HFFc6 (cell line): ENCODE measurements at places on chromosomes 6 and 20.

DNA sequence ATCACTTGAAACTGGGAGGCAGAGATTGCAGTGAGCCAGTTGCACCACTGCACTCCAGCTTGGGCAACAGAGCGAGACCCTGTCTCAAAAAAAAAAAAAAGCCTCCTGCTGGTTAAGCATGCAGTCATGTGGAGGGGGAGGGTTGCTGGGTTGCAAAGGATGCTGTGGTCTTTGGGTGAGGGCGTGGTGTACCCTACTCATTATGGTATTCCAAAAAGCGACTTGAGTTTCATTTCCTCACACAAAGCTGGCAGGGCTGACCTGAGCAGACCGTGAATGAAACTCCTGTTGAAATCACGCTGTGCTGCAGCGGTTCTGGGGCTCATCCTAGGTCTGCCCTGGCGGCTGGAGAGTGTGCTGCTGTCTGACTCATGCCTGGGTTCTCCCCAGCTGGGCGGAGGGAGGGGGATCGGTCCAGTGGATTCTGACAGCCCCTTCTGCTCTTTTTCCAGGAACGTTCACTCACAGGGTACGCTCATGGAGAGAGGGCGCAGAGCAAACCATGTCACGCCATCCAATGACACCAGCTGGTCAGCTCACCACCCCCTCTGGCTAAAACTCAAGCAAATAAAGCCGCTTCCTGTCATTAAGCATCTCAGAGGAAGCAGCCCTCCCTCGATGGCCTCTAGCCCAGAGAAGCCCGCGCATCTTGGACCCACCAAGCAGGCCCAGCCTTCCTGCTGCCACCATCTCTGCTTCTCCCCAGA lies 166.2 kb downstream of the SCML4 start:
- H3K27me3 ChIP-seq: peaks cover 31% of the 10 kb centered on the region
- peak overlapping the region; percentile 77 for H3K4me3 ChIP-seq
- peaks cover 35% of the 10 kb centered on the region for H3K4me1 ChIP-seq
- H3K36me3 ChIP-seq: no peaks in the 10 kb centered on the region

DNA sequence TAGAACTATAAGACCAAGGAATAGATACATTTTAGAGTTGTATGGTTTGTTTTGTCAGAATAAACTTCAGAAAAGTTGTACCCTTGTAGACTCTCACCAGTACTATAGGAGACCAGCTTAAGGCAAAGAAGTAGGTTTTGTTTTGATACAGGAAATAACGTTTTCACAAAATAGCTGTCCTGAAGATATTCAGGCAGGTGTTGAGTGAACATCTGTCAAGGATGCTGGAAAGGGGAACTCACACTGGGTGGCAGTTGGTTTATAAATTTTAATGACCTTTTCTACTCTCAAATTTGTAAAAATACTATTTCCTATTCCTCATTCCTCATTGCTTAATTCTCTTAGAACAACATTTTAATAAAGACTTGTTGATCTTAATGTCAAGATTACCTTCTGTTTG lies 174.0 kb upstream of the MAN1A1 start:
- no peak overlapping the region for H3K27ac ChIP-seq
- H3K4me1 ChIP-seq: no peaks in the 10 kb centered on the region
- no peaks in the 10 kb centered on the region for H3K36me3 ChIP-seq
- no peaks in the 10 kb centered on the region for H3K27me3 ChIP-seq

DNA sequence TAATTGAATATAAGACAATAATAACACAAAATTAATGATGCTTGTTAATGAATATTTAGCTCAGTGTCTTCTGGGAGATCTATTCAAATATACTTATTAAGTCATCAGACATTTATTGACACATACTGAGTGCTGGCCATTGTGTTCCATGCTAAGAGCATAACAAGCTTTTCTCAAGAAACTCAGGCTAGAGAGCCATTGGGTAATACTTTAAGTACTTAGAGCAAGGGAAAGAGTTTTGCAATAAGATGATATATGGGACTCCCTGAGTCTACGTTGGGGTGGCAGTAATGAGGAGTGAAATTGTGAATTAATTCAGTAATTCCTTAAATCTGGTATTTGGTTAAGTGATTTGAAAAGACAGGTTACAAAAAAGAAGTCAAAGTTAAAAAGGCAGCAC lies 11.1 kb downstream of the TMEM200A start:
- peaks cover 37% of the 10 kb centered on the region for H3K36me3 ChIP-seq
- no peak overlapping the region for H3K4me3 ChIP-seq
- no peak for DNase-seq
- H3K27me3 ChIP-seq: no peaks in the 10 kb centered on the region; the same call in 1 of the 2 replicates
- peaks cover 76% of the 10 kb centered on the region for H3K4me1 ChIP-seq
- no peak overlapping the region for H3K27ac ChIP-seq

DNA sequence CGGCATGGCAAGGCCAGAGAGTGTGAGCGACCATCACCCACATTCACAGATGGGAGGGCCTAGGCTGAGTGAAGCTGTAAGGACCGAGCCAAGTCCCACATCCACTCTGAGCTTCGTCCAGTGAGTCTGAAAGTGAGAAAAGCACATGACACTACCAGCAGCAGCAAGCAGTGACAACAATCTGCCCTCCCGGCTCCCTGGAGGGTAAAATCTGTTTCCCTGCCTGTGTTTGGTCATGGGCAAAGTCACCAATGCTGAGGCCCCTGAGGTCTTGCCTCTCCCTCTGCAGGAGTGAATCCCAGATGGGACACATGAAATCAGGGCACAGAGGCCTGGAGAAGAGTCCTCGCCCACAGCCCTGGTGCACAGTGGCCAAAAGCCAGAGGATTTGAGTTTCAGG lies 6.4 kb upstream of the CST7 start:
- H3K36me3 ChIP-seq: peaks cover 15% of the 10 kb centered on the region
- peaks cover 19% of the 10 kb centered on the region for H3K27me3 ChIP-seq
- no peak for DNase-seq
- H3K4me3 ChIP-seq: no peak overlapping the region

DNA sequence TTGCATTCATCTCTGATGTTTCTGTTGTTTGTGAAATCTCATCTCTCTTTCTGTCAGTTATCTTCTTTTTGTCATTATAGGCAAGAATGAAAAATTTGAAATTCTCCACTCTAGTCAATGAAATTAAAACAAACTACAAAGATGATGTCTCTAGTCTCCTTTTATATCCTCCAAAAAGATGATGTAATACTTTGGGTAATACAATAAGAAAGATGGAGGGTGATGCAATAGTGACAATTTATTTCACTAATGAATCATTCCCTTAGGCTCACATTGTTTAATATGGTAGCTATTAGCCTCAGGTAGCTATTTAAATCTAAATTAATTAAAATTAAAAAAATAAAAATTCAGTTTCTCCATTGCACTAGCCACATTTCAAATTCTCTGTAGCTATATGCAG lies 145.4 kb downstream of the UST start:
- DNase-seq: no peak
- no peak overlapping the region for H3K27ac ChIP-seq
- H3K27me3 ChIP-seq: no peaks in the 10 kb centered on the region
- peaks cover 16% of the 10 kb centered on the region for H3K4me1 ChIP-seq

DNA sequence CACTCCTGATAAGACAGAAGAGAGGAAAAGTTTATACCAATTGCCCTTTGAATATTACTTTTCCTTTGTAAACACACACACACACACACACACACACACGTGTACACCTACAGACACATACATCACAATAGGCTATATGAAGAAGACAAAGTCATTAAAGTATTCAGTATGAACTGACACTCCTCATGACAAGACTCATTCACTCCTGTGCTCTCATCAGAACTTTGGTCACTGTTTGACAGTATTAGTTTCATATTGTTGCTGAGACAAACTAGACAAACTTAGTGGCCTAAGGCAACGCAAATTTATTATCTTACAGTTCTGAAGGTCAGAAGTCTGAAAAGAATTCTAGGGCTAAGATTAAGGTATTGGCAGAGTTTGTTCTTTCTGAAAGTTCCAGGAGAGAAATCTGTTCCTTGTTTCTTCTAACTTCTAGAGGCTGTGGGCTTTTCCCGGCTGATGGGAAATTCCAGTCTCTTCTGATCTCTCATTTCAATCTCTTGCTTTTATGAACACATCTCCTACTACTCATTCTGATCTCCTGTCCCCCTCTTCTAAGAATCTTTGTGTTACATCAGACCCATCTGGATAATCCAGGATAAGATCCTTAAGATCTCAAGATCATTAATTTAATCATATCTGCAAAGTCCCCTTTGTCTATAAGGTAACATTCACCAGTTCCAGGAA lies 171.3 kb downstream of the HACE1 start:
- H3K27ac ChIP-seq: no peak overlapping the region
- H3K4me3 ChIP-seq: no peak overlapping the region
- DNase-seq: no peak

DNA sequence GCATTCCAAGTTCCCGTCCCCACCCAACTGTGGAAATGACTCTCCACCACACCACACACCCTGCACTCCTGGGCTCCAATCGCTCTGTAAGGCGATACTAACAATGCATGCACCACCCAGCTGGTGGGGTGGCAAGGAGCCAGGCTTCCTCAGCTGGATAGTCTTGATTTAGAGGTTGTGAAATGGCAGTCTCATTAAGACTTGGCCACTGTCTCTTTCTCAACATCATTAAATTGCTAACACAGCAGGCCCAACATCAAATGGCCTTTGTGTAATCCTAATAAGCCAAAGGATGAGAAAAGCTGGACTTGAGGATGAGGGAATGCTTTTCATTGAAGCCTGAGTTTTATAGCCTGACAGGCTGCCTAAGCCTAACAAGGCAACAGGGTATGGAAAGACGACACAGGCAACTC lies 223.7 kb downstream of the GMDS start:
- no peaks in the 10 kb centered on the region for H3K36me3 ChIP-seq
- peaks cover 25% of the 10 kb centered on the region for H3K4me1 ChIP-seq
- H3K27ac ChIP-seq: peak overlapping the region; percentile 64
- peak overlapping the region; percentile 45 for H3K4me3 ChIP-seq
- H3K27me3 ChIP-seq: no peaks in the 10 kb centered on the region
